ENCODE measurements at places on chromosomes 3 and 15.

- no peak for DNase-seq
These were observed 203.0 kb upstream of the PDZRN3 start for GRCh38 chr3:73827725-73828211.

DNA sequence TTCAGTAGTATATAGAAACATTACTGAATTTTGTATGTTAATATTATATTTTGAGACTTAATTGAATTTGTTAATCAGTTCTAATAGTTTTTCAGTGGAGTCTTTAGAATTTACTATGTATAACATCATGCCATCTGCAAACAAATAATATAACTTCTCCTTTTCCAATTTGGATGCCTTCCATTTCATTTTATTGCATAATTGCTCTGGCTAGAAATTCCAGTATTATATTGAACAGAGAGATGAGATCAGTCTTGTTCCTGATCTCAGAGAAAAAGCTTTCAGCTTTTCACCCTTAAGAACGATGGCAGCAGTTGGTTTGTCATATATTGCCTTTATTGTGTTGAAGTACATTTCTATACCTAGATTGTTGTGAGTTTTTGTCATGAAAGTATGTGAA lies 40.4 kb downstream of the OR4F15 start:
- DNase-seq: no peak

DNA sequence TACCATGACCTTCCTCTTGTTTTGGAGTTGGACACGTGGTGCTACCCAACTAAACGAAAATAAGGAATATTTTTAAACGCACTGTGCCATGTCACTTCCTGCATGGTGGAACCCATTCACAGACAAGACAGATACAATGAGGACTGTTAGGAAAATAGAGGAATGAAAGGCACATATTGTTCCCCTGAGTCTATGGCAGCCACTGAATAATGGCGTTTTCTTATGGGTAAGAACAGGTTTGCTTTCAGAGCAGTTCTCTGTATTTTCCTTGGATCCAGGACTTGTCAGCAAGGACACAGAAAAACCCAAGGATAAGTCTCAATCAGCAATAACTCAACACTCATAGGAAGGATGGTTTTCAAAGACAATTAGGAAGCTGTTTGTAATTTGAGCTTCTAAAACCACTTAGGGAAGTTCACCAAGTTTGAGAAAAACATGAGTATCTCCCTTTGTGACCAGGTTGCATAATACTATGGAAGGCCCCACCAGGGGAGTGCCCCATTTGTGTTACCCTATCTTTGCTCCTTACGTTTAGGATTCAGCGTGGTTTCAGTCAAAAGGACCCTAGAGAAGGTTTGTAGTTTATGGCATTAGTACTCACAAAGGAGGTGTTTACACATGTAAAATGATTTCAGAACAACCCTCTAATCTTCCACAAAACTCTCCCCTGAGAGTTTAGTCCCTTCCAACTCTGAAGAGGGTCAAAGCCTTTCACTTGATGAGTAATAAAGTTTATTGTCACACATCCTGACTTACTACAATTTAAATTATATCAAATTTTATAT lies 487.2 kb upstream of the ATP11B start:
- DNase-seq: no peak

GRCh38 chr15:33296856-33297255 lies 13.9 kb upstream of the RYR3 start:
- DNase-seq: no peak

DNA sequence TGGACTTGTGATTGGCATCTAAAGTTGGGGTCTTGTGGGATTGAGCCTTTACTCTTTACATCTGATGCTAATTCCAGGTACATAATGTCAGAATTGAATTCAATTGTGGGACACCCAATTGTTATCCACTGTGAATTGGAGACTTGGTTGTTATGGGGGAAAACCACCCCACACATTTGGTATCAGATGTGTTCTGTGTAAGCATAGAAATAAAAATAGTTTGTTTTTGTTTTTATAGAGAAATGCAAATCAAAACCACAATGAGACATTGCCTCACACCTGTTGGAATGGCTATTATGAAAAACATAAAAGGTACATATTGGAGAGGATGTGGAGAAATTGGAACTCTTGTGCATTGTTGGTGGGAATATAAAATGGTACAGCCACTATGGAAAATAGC lies 58.5 kb downstream of the CPA3 start:
- DNase-seq: no peak

DNA sequence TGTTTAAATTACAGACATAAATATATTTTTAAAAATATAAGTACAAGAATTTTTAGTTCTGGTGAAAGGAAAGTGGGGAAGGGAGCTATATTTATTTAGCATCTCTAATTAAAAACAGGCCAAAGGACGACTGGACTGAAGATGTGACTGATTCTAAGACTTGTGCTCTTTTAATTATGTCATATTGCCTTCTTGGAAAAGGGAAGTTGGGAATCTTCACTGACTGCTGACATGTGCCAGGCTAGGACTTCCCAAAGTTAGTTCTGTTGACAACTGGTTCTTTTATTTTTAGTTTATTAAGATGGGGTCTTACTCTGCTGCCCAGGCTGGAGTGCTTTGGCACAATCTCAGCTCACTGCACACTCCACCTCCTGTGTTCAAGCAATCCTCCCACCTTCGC lies 13.5 kb downstream of the CNOT10 start:
- no peak for DNase-seq

GRCh38 chr3:169143506-169143905 lies 520.0 kb downstream of the MECOM start:
- no peak for DNase-seq

DNA sequence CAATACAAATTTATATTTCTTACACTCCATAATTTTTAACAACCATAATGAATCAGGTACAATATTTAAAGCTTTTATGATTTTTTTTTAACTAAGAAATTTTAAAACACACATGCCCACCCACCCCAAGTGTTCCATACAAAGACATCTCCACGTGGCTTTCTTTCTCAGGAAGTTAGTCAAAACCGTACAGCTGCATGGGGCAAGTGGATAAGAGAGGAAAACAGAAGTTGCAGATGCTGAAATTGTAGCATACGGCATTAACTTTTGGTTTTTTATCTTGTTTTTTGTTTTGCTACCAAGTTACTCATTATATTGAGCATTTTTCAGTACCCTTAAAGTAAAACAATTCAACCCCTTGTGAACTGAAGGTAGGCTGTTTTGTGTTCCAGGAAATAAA lies 14.8 kb downstream of the GNB4 start:
- DNase-seq: no peak

DNA sequence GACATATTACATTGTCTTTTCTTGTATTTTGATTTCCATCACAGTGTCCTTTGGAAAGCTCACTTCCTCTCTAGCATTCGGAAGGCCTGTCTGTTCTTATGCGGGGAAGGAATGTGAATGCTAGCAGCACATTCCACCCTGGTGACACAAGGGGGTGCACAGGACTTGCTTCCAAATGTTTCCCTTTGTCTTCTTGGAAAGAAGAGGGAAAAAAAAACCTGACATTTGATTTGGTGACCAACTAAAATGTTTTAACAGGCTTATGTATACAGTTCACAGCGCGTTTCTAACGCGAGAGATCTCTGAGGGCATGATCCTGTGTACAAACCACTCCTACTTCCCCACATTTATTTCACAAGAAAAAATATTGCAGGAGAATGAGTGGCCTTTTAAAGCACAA lies 107.6 kb upstream of the FXR1 start:
- DNase-seq: no peak

GRCh38 chr3:73805435-73805834 lies 180.7 kb upstream of the PDZRN3 start:
- no peak for DNase-seq

- DNase-seq: no peak
These were observed 47.9 kb upstream of the FEZF2 start for GRCh38 chr3:62421207-62421606.

DNA sequence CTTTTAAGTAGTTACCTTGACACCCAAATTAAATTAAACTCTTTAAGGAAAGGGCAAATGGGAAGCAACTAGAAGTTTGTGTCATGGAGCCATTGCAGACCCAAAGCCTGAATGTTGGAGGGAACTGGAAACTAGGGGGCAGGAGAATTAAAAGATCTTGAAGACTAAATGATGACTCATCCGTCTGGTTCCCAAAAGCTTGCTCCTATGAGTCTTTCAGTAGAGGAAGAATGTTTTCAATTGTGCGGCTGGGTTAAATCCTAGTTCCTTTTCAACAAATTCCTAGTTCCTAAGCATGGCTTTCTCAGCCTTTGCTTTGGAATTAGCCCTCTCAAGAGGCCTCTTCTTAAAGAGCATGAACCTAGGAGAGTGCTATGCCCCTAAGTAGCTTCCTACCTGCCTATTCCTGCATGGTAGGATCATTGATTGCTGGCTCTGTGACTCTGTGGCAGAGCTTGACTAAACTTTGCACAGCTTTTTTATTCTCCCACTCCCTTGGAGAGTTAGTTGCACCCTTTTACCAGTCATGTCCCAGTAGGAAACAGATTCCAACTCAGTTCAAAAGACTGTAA lies 17.7 kb downstream of the CLEC3B start:
- no peak for DNase-seq

DNA sequence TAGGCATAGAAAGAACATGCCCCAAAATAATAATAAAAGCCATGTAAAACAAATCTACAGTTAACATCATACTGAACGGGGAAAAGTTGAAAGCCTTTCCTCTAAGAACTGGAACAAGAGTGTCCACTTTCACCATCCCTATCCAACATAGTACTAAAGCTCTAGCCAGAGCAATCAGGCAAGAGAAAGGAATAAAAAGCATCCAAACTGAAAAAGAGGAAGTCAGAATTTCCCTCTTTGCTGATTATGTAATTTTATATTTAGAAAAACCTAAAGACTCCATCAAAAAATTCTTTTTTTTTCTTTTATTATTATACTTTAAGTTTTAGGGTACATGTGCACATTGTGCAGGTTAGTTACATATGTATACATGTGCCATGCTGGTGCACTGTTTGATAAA lies 661.6 kb upstream of the CBLB start:
- DNase-seq: no peak

Data from stimulated activated CD4-positive, alpha-beta T cell treated with anti-CD3 and anti-CD28 coated beads, Interleukin-1b, Interleukin-23, amount 100 ng/mL, for 1 hour (primary cell).